LHCN-M2 (cell line): ENCODE measurements at places on chromosomes 3 and 15.

- DNase-seq = peak; percentile 37
These were observed 3.4 kb upstream of the DISP2 start for GRCh38 chr15:40354408-40355171.

DNA sequence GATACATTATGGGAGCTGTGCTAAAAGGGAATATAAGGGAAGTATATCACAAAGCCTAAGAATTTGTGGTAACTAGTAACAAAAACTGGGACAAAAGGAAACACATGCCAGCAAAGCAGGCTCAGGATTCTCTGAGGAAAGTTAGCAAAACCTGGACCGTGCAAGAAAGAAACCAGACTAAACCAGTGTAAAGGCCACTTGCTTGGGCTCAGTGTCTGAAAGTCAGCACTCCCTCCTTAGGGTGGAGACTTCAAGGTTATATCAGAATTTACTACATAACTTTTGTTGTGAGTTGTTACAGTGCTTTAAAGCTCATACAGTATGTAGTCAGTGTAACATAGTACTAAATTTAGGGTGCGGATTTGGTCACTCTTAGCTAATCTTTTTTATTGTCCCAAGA lies 269.9 kb upstream of the GADL1 start:
- DNase-seq = no peak

- DNase-seq = no peak
These were observed 7.1 kb upstream of the ACAD9 start for GRCh38 chr3:128872282-128872681.

GRCh38 chr3:152318512-152318911 lies 49.8 kb downstream of the MBNL1 start:
- peak; percentile 36 for DNase-seq

GRCh38 chr15:57505949-57506391 lies 85.7 kb upstream of the MYZAP start:
- no peak for DNase-seq

DNA sequence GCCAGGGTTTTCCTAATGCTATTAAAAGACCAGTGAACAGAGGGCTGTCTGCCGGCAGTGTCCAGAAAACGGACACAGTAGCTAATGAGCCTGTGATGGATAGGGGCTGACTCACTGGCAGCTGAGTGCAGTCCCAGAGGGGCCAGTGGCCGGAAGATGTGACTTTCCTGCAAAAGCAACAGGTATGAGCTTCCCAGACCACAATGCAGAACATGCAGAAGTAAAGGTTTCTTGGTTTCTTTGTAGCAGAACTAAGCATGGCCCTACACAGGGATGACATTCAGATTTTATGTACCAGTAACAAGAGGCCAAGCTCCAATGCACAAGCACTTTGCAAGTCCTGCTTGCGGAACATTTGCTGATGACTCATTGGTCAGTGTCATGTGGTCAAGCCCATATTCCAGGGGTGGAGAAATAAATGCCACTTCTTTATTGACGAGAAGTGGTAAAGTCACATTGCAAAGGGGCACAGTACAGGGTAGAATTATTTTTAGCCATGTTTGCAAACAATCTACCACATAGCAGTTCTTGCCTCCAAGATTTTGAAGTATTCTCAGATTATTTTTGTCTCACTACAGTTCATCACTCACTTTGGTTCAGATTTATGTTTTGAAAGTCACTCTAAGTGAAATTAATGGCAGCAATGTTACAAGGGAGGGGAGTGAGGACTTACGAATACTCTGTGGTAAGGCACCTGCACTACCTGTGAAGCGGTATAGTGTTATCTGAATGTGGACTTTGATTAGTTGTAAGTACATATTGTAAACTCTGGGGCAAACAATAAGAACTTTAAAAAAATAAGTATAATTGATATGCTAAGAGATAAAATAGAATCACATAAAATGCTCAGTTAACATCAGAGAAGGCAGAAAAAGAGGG lies 263.3 kb downstream of the ABHD5 start:
- peak; percentile 90 for DNase-seq

GRCh38 chr15:82843566-82843965 lies 34.1 kb downstream of the WHAMM start:
- no peak for DNase-seq

DNA sequence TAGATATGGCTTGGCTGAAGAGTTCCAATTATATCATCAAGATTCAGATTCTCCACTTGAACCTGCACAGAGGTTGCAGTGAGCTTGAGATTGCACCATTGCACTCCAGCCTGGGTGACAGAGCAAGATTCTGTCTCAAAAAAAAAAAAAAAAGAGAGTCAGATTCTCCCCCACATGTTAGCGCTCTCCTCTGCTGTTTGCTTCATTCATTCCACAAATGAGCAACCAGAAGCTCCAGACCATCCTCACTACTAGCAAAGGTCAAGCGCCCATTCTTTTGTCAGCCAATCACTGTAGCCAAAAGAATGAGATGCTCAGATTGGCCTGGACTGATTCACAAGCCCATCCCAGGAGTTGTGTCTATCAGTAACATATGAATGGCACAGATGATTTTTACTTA lies 28.4 kb upstream of the TCF12 start:
- DNase-seq = no peak

DNA sequence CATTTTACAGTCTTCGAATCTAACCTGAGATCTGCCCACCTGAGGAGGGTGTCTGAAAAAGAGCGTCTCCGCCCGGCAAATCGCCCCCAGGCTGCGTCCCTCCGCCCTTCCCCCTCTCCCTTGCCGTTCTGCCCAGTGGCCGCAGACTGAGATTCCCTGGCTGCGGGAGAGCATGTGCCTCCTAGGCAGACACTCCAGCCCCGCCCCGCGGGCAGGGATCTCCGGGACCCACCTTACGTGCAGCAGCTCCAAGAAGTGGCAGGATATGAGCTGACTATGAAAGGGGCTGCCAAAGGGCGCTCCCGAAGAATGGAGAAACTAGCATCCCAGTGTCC lies 2.7 kb upstream of the WNT5A start:
- no peak for DNase-seq

DNA sequence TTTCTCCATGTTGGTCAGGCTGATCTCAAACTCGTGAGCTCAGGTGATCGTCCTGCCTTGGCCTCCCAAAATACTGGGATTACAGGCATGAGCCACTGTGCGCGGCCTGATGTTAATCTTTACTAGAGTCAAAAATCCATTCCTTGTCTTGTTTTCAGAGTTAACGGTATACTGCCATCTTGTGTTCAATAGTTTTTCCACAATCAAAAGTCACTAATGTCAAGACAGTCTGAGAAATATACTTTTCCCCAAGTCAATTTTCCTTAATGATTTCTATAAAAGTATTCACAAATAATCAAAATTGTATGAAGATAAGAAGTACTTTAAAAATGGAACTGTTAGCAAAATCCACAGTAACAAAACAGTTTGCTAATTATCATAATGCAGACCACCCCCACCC lies 8.5 kb downstream of the CRBN start:
- DNase-seq = peak; percentile 15

- DNase-seq = peak; percentile 91
These were observed 2.8 kb upstream of the BCL6 start for GRCh38 chr3:187748050-187748481.

DNA sequence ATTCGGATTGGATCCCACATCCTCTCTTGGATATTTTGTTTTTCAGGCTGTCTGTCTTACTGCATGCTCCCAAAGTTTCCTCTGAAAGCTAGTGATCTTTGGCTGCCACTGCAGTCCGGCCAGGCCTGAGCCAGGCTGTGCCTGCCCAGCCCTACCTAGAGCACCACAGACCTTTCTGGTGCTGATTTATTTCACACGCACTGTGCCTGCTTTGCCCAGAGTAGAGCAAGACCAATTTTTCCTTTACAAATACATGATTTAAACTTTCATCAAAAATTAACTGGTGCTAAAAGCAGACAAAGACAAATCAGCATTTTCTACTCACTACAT lies 28.0 kb upstream of the NDUFB4 start:
- DNase-seq = no peak

DNA sequence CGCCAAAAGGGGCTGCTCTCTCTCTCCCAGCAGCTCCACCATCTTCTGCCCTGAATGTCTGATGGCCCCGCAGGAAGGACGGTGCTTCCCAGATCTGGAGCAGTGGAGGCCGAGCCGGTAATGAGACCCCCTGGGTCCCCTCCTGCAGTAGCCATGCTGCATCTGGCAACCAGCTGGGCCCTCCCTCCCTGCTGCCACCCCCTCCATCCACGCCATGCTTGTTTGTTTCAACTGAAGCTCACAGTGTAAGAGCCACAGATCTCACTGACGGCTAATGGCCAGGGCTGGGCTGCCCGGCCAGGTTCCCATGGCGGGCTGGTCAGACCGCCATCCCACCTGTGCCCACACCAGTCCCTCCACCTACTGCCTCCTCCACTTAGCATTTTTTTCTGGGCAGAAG lies 260.8 kb downstream of the UACA start:
- DNase-seq = no peak

GRCh38 chr3:54536450-54536849 lies 391.4 kb downstream of the LRTM1 start:
- DNase-seq = no peak

- no peak for DNase-seq
These were observed 713.3 kb upstream of the CBLB start for GRCh38 chr3:106582151-106582550.

GRCh38 chr15:22794063-22794462 lies 7.6 kb downstream of the NIPA1 start:
- no peak for DNase-seq

DNA sequence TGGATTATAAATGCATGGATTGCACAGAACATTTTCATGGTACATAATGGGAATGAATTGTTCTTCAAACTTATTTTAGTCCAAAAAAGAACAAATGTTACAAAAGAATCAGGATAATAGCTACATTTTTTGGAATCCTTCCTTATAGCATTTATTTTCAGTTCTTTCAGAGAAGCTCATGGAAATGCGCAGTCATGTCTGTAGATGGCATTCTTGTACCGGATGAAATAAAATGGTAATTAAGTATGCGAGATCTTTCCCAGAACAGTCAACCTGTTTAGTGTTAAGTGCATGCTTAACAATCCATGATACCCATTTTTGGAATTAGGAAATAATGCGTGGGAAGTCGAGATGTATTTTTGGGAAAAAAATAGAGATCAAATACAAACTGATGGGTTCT lies 38.2 kb upstream of the GOLGA8B start:
- DNase-seq = peak; percentile 62

GRCh38 chr15:31387479-31388118 lies 61.0 kb downstream of the KLF13 start:
- peak; percentile 10 for DNase-seq

GRCh38 chr3:88000853-88001252 lies 58.0 kb downstream of the CGGBP1 start:
- DNase-seq = peak; percentile 9

DNA sequence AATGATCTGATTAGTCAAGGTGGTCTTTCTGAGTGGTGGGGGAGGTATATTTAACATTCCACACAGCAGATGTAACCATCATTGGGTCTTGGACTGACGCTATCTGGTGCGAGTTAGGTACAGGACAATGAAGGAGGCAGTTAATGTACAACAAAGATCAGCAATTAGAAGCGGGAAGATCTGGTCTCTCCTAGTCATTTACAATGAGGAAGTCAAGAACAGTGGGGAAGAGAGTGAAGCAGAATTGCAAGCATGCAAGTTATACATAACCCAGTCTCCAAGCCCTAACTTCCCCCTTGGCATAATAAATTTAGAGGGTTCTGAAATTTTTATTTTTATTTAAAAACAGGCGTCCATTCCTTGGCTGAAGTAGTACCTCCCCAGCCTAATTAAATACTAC lies 14.1 kb downstream of the GPD1L start:
- no peak for DNase-seq

- DNase-seq = peak; percentile 96
These were observed 27.1 kb downstream of the SLC28A2 start for GRCh38 chr15:45279024-45279698.

DNA sequence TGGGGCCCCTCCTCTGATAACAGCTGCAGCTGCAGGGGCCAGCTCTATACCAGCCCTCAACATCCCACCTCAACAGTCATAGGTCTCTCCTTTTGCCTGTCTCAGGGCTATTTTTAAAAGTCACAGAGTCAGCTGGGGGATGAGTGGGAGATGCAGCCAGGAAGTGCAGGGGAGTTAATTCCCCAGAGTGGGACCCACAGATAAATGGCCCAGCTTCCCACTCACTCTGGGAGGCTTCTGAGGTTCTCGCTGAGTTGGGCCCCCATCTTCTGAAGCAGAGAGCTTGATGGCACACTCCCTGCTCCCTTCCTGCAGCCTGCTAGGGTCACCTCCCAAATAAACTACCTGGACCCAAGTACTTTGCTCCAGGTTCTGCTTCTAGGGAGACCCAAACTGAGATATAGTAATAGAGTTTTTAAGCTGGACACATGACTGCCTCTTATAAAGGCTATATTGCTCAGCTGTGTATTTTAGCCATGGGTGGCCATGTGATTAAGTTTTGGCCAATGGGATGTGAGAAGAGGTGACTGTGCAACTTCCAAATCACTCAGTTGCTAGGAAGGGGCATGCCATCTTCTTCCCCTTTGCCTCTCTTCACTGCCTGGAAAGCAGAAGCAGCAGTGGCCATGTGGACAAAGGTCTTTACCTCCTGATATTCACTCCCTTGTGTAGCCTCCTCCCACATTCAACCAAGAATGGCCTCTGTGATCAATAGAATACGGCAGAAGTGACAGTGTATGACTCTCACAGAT lies 15.5 kb upstream of the VIPR1 start:
- no peak for DNase-seq

- DNase-seq = peak; percentile 41
These were observed 13.2 kb upstream of the RGMA start for GRCh38 chr15:93102211-93102610.

DNA sequence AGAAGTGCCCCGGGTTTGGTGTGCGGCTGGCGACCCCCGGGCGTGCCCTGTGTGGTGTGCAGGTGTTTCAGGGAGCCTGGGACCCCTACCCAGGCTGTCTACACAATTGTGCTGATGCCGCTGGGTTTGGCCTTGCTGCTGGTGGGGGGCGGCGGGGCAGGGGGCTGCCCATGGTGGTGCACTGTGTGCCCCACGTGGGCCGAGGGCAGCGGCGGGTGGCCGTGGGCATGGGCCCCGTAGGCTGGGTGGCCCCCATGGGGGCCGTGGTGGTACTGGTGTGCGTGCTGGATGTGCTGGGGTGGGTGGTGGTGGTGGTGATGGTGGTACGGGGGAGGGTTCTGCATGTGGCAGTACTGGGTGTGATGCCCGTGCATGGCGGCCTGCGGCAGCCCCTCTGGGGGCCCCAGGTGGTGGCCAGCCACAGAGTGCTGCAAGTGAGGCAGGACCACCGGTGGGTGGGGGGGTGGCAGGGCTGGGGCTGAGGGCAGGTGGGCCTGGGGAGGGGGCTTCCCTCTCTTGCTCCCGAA lies 59.6 kb upstream of the RPL32 start:
- no peak for DNase-seq

GRCh38 chr3:123750209-123750608 lies 133.9 kb downstream of the MYLK start:
- DNase-seq = no peak

DNA sequence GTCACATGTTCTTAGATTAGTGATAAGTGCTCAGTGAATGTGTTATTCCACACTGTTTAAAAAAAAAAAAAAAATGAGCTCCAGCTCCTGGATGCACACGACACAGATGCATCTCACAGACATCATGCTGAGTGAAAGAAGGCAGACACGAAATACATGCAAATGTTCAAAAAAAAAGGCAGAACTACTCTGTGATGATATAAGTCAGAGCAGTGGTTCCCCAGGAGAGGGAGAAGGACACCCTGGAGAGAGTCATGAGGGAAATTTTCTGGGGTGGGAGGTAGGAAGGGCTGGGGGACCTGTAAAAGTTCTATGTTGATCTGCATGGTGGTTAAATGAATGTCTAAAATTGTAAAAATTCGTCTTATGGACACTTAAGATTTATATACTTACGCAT lies 4.3 kb downstream of the CSRNP1 start:
- no peak for DNase-seq
